ENCODE measurements at places on chromosomes 16 and 17. TPM values are rescaled to one million over a fixed set of nuclear protein-coding genes. Genes with fewer than 3 reads are reported as not detected.

DNA sequence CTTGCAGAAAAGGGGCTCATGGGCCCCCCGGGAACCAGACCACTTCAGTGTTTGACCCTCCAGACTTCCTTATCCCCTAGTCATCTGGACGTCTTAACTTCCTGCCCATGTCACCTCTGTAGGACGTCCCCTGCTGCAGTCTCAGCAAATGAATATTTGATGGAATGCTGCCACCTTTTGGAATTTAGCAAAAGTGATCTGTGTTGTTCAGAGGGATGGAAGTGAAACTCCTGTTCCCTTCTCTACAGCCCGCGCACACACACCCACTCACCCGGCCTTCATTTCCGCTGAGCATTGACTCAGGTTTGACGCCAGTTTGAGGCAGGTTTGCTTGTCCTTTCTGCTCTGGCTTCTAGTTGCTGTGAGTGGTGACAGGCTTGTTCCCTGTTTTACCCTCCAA lies 507.2 kb upstream of the EEF2KMT start:
- H3K4me3 ChIP-seq, result no peak overlapping the region
- H3K36me3 ChIP-seq, result no peaks in the 10 kb centered on the region
- no peak overlapping the region for H3K27ac ChIP-seq
- H3K27me3 ChIP-seq, result peaks cover 27% of the 10 kb centered on the region
- H3K4me1 ChIP-seq, result no peaks in the 10 kb centered on the region

The MPP3 gene
- total RNA-seq, result 6.6 TPM

DNA sequence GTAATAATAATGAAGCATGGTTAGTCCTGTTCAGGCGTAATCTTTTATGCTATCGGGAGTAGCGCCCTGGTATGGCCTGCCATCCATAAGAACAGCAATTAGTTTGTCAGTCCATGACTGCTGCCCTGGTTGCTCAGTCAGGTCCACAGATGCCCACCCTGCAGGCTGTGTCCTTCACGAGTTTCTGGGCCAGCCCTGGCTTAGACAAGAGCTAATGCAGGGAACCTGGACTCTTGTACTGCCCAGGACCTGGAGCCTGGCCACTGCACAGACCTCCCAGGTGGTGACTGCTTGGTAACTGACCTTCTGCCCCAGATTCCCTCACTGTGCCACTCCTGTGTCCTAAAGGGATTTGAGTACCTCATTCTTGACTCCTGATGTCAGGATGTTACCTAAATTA lies 161.1 kb upstream of the NOG start:
- H3K4me1 ChIP-seq, result peaks cover 7% of the 10 kb centered on the region
- H3K27ac ChIP-seq, result no peak overlapping the region
- H3K27me3 ChIP-seq, result no peaks in the 10 kb centered on the region
- H3K4me3 ChIP-seq, result no peak overlapping the region
- DNase-seq, result no peak

GRCh38 chr17:50114849-50115357 lies 15.1 kb downstream of the SAMD14 start:
- peaks cover 13% of the 10 kb centered on the region for H3K4me1 ChIP-seq
- H3K27me3 ChIP-seq, result no peaks in the 10 kb centered on the region
- no peak overlapping the region for H3K4me3 ChIP-seq
- no peak overlapping the region for H3K27ac ChIP-seq

The TMEM107 gene
- total RNA-seq, result 26.2 TPM

DNA sequence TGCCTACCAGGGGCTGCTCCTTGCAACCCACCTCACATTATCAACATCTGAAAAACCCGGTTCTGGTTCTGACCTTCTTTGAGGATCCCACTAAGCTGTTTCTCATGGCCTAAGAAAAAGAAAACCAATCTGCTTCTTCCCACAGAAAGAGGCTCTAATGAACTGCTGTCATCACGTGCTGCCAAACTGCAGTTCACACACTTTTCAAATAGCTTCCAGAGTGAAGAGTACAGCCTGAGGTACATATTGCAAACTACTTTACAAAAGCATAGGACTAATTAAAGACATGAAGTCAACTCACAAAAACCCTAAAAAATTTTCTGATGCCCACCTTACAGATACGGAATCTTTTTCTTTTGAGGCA lies 36.7 kb downstream of the SMG6 start:
- H3K27me3 ChIP-seq, result no peaks in the 10 kb centered on the region
- H3K4me1 ChIP-seq, result no peaks in the 10 kb centered on the region
- H3K36me3 ChIP-seq, result peaks cover 76% of the 10 kb centered on the region
- no peak overlapping the region for H3K4me3 ChIP-seq
- DNase-seq, result no peak
- H3K27ac ChIP-seq, result no peak overlapping the region

The CDRT15 gene
- total RNA-seq, result not detected

- H3K4me3 ChIP-seq, result no peak overlapping the region
- H3K27me3 ChIP-seq, result no peaks in the 10 kb centered on the region
- H3K27ac ChIP-seq, result no peak overlapping the region
- no peak for DNase-seq
- peaks cover 6% of the 10 kb centered on the region for H3K4me1 ChIP-seq
Measured at GRCh38 chr16:61858988-61859387, 177.2 kb downstream of the CDH8 start.

The GCGR gene
- 2.9 TPM for total RNA-seq

The APOH gene
- total RNA-seq, result not detected

The TMEM204 gene
- not detected for total RNA-seq

The C17orf67 gene
- total RNA-seq, result 1.5 TPM

The PPP1R9B gene
- 32.6 TPM for total RNA-seq

DNA sequence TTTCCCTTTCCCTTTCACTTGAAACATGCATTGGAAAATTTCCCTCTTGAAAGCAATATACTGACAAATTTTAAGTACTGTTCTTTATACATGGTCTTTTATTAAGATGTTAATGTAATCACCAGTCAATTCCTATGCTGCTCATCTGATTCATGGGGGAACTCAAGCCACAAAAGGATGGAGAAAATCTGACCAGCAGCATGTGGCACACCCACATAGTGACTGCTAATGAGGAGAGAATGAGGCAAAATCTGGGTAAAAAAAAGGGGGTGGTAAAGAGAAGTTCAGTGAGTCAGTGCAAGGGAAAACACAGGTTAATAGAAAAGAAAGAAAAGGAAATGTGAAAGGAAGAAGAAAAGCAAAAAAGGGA lies 11.3 kb downstream of the RFFL start:
- H3K36me3 ChIP-seq, result no peaks in the 10 kb centered on the region
- no peak overlapping the region for H3K27ac ChIP-seq
- H3K4me1 ChIP-seq, result peaks cover 3% of the 10 kb centered on the region
- no peaks in the 10 kb centered on the region for H3K27me3 ChIP-seq

DNA sequence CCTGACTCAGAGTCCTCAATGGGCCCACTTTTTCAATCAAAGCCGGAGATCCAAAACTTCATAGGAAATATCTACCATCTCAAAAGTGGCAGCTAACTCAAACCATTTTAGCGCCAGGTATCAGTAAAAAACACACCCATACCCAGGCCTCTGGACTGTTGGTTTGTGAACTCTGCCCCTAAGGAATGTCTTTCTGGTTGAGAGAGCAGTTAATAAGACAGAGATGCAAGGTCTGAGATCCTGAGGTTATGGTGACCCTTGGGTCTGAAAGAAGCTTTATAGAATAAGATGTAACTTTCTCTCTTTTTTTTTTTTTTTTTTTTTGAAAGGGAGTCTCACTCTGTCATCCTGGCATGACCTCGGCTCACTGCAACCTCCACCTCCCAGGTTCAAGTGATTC lies 350.5 kb downstream of the SOX9 start:
- H3K27me3 ChIP-seq, result no peaks in the 10 kb centered on the region
- peaks cover 3% of the 10 kb centered on the region for H3K4me1 ChIP-seq
- H3K27ac ChIP-seq, result no peak overlapping the region

The TEKT3 gene
- total RNA-seq, result 1.1 TPM

GRCh38 chr16:47523342-47524006 lies 62.3 kb downstream of the PHKB start:
- H3K36me3 ChIP-seq, result peaks cover 10% of the 10 kb centered on the region
- peaks cover 4% of the 10 kb centered on the region for H3K4me1 ChIP-seq
- DNase-seq, result no peak

The IRX5 gene
- total RNA-seq, result 2.6 TPM

DNA sequence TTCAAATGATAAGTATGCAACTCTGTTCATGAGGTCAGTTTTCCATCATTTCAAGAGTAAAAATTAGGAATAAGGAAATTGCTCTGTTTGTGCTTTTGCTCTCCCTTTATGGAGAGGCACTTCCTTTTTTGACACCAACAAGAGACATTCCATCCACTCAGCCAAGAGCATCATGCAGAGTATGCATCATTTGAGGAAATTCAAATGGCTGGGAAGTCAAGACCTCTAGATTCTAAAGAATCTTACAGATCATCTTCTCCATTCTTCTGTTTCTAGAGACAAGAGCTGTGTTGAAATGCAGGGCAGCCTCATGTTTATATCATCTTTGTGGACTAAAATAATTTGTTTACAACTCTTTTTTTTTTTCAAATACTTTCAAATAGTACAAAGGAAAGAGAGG lies 669.4 kb downstream of the CDH11 start:
- no peak overlapping the region for H3K4me3 ChIP-seq
- no peak overlapping the region for H3K27ac ChIP-seq
- no peaks in the 10 kb centered on the region for H3K27me3 ChIP-seq
- H3K4me1 ChIP-seq, result no peaks in the 10 kb centered on the region
